ENCODE measurements at places on chromosomes 3 and 15.

- DNase-seq = no peak
These were observed 167.0 kb upstream of the UBE2E2 start for GRCh38 chr3:23035927-23036640.

GRCh38 chr3:43011638-43012037 is 32.5 kb downstream of the GASK1A start:
- peak; percentile 12 for DNase-seq

- no peak for DNase-seq
These were observed 342.3 kb upstream of the PROK2 start for GRCh38 chr3:72127224-72127612.

DNA sequence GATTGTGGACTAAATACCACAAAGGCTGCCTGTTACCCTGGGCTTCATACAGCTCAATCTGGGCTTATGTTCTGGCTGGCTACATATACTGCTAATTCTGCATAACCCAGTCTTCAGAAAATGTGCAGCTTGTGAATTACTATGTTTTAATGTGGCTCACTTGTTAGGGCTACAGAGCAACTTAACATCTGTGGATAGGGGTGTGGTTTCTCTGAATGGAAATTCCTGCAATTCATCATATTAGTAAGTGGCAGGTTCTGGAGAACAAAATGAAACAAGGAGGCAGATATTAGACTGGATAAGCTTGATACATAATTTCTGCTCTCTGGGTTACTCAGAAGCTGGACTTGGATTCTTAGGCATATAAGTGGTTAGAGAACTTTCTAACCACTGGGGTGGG is 6.7 kb downstream of the TMEM202 start:
- no peak for DNase-seq

DNA sequence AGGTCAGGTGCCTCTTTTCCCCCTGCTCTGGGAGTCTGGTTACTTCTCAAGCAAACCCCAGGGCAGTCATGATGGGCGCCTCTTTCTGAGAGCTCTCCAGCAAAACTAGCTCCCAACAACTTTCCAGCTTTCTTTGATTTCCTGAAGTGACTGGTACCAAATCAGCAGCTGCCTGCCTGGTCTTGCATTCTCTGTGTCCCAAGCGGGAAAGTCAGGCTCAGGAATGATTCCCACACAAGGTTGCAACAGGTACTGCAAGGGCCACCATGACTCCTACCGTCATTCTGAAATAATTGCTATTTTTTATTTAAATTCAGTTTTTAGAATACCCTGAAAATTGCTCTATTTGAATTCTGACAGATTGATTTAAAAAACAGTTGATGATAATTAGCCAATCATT is 658.7 kb downstream of the SQOR start:
- DNase-seq = no peak

- no peak for DNase-seq
These were observed 6.3 kb upstream of the PTH1R start for GRCh38 chr3:46871222-46871621.

DNA sequence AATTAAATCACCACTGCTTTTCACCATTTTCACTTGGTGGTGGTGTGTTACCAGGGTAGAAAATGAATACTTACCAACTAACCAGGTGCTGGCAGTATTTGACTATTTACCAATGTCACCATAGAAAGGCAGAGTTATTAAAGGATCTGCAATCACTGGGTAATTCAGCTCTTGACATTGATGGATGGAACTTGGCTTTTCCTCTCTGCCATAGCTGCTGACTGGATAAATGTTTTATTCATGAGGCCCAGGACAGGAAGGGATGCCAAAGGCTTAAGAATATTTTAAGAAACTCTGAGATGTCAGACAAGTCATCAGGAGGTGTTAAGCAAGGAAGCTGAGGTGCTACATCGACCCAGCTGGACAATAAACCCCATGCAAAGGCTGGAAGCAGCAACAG is 495.5 kb upstream of the CFAP20DC start:
- no peak for DNase-seq

DNA sequence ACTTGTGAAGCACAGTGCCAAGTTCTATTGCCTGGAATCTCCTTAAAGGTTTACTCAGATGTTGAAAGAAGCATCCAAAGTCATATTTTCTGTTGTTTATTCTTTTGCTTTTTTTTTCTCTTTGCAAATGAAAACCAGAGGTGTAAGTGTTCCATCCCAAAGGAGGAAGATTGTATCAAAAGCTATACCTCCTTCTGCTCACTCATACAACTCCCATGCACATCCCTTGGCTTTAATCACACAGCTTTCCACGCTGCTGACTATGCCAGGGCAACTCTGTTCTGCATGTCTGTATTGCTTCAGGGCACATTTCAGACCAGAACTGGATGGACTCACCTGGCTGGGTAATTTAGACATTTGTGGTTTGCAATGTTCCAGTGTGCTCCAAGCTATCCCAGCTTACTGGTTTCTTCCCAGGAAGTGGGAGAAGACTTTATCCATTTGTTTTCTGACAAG is 399.6 kb upstream of the TBL1XR1 start:
- DNase-seq = no peak

- DNase-seq = no peak
These were observed 1.3 kb upstream of the PPP4R2 start for GRCh38 chr3:72995337-72995736.

DNA sequence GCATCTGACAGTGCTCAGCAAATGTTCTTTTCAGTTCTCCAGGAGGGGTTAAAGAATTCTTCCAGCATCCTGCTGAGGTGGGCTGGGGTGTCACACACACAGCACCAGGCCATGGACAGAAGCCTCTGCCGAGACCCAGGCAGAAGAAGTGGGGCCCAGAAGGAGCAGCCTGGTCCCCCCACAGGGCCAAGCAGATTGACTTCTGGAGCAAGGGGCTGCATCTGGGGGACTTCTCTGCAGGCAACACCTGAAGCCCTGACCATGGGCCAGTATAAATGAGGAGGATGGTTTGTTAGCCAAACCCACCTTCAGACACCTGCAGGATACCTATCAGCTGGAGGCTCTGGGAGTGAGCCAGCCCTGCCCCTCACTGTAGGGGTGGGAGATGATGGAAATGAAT is 16.2 kb upstream of the TMEM40 start:
- DNase-seq = no peak

GRCh38 chr3:44104043-44104442 is 137.6 kb upstream of the TOPAZ1 start:
- no peak for DNase-seq

DNA sequence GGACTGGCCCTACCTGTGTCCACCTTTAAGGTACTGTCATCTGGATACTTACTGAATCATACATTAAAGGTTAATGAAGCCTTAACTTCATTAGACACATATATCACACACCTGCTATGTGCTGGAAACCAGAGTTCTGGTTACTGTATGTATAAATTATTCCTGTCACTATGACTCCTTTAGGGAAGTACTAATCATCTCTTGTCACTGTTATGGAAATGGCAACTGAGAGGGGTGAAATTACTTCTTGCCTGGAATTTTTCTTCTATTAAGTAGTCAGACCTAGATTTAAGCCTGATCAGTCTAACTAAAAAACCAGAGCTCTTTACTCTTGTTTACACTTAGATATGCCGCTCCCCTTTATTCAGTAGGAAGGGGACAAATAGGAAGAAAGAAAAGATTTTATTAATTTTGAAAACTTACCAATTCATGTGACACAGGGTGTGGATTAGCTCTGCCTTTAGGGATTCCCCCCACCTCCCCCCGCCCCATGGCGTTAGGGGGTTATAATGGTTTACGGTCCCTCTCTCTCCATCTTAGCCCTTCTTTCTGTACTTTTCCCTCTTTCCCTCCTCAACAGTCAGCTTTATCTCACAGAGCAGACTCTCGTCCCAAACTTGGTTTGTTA is 152.5 kb downstream of the KLHL25 start:
- DNase-seq = no peak

- no peak for DNase-seq
These were observed 44.8 kb downstream of the FILIP1L start for GRCh38 chr3:100069472-100069871.

- DNase-seq = no peak
These were observed 56.4 kb downstream of the SPTSSB start for GRCh38 chr3:161314836-161315395.

DNA sequence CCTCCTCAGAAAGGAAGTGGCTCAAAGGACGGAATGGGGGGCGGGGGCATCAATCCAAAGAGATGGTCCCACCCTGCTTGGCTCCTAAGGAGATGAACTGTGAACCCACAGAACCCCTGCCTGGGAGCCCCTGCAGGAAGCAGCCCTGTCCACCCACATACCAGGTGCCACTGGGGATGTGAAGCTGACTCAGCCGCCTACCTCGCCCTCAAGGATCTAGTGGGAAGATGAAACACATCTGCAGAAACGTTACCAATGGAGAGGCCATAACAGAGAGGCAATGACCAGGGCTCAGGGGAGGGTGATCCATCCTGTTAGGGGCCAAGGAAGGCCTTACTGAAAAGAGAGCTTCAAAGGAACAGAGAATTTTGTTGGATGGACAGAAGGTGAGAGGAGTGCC is 35.1 kb downstream of the EAF1 start:
- DNase-seq = no peak

- DNase-seq = no peak
These were observed 71.7 kb downstream of the DMXL2 start for GRCh38 chr15:51550841-51551240.

GRCh38 chr3:27696906-27697305 is 25.2 kb downstream of the EOMES start:
- DNase-seq = no peak

- peak; percentile 11 for DNase-seq
These were observed 12.1 kb downstream of the NR2C2 start for GRCh38 chr3:14959359-14959943.

- no peak for DNase-seq
These were observed 57.9 kb downstream of the APBA2 start for GRCh38 chr15:28943611-28944230.

DNA sequence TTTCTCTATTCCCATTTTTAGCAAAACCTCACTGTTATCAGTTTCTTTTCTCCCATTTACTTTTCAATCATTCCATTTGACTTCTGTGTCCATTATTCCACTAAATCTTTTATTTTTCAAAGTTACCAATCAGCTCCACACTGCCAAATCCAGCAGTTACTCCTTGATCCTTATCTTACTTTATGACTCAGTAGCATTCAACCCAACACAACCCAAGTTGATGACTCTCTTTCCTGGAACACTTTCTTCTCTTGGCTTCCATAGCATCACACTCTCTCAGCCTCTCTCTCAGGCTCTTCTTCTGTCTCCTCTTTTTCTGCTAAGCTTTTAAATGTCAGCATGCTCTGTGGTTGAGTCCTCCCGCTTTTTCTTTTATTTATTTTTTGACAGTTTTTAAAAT is 36.3 kb downstream of the RASGRP1 start:
- no peak for DNase-seq
